AG04450 (cell line): ENCODE measurements at places on chromosomes 1 and 21.

DNA sequence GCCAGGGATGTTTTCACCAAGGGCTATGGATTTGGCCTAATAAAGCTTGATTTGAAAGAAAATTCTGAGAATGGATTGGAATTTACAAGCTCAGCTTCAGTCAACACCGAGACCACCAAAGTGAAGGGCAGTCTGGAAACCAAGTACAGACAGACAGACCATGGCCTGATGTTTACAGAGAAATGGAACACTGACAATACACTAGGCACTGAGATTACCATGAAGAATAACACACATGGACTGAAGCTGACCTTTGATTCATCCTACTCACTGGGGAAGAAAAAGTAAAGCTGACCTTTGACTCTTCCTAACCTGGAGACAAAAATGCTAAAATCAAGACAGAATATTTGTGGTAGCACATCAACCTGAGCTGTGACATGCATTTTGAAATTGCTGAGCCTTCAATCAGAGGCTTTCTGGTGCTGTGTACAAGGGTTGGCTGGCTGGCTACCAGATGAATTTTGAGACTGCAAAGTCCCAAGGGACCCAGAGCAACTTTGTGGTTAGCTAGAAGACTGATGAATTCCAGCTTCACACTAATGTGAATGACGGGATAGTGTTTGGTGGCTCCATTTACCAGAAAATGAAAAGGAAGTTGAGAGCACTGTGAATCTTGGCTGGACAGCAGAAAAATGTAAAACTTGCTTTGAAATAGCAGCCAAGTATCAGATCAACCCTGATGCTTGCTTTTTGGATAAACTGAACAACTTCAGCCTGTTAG, 190.4 kb upstream of the KCTD3 start:
- no peak for DNase-seq

GRCh38 chr1:41469706-41470105, 14.8 kb downstream of the EDN2 start:
- no peak for DNase-seq

GRCh38 chr1:46087891-46088290, 44.5 kb downstream of the PIK3R3 start:
- peak; percentile 7 for DNase-seq

DNA sequence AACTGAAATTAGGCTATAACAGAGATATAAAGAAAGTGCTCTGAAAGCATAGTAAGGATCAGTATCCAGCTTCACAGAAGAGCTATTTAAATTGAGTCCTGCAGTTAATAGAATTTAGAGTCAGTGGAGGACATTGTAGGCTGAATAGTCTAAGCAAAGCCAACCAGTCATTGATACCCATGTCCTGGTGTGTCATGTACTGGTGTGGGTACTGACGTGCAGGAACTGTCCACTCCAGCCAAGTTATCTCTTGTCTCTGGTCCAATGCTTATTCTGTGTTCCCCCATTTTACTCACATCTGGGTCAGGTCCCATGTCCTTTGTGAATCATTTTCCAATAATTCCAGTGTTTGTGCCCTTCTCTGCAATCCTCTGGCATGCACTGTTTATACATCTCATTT, 90.0 kb downstream of the MACF1 start:
- DNase-seq = no peak

- DNase-seq = no peak
Observed at GRCh38 chr1:15459771-15460707, 3.5 kb downstream of the CELA2A start.

DNA sequence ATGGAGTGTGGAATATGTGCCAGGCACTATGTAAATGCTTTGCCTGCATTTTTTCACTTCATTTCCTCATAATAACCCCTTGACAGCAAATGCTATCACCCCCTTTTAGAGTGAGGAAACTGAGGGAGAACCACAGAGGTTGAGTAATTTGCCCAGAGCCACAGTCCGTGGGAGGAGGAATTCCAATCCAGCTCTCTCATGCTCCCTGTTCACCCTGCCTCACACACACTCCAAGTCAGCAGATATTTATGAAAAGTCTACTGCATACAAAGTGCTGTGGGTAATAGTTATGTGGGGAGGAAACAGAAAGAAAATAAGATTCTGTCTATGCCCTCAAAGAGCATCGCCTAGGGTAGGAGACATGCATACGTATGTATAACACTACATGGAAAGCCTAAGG, 30.9 kb upstream of the RBM15 start:
- peak; percentile 48 for DNase-seq

- DNase-seq = no peak
Observed at GRCh38 chr1:30337324-30337620, 386.1 kb downstream of the MATN1 start.

- no peak for DNase-seq
Observed at GRCh38 chr1:20472860-20473711, 12.9 kb downstream of the CAMK2N1 start.

GRCh38 chr1:163745204-163745603, 423.4 kb downstream of the NUF2 start:
- no peak for DNase-seq

DNA sequence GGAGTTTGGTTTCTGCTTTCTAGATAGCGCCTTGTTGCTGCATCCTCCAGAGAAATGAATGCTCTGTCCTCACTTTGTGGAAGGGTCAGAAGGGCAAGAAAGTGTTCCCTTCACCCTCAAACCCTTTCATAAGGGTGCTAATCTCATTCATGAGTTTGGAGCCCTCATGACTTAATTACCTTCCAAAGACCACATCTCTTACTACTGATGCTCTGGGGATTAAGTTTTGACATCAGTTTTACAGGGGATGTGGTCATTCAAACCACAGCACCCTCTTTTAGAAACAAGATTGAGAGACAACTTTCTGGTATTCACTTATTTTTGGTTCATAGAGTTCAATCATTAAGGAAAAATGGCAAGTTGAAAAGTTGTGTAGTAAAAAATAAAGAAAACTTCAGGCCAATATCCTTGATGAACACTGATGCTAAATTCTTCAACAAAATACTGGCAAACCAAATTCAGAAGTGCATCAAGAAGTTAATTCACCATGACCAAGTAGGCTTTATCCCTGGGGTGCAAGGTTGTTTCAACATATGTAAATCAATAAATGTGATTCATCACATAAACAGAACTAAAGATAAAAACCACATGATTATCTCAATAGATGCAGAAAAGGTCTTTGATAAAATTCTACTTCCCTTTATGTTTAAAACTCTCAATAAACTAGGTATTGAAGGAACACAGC, 442.1 kb downstream of the PTBP2 start:
- no peak for DNase-seq

GRCh38 chr1:195195423-195196057, 1412.7 kb downstream of the KCNT2 start:
- DNase-seq = no peak

DNA sequence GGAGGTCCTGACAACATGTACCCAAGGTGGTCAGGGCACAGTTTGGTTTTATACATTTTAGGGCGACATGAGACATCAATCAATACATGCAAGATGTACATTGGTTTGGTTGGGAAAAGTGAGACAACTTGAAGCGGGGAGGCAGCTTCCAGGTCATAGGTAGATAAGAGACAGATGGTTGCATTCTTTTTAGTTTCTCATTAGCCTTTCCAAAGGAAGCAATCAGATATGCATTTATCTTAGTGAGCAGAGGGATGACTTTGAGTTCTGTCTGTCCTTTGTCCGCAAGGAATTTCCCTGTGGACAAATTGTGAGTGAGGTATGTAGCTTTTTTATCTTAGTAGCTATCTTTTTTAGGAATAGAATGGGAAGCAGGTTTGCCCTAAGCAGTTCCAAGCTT, 10.5 kb upstream of the RBM15 start:
- DNase-seq = no peak

DNA sequence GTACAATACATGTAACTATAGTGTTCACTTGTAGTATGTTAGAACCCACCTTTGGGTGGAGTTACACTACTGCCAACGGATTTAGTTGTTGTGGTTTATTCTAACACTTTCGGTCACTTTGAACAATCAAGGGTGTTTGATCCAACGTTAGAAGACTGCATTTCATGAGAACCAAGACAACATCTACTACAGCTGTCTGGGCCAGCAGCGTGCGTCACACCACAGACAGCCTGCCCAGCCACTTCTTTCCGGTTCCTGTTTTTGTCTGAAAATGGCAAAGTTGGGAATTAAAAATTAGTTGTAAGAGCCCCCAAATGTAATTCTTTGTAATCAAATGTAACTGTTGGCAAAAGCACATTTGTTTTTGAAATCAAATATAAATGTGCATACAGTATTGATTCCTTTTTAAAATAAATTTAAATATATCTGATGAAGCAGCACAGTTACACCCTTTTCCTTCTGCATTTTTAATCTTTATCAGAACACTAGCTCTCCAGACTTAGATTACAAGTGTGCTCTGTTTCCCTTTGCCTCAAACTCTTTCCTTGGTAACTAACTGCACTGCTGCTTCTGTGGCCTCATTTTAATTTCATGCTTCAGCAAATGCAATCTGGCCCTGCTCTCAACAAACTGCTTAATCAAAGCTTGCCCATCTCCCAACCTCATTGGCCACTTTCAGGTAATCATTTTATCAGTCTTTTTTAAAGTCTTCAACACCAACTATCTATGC, 86.6 kb upstream of the DPH5 start:
- DNase-seq = no peak

DNA sequence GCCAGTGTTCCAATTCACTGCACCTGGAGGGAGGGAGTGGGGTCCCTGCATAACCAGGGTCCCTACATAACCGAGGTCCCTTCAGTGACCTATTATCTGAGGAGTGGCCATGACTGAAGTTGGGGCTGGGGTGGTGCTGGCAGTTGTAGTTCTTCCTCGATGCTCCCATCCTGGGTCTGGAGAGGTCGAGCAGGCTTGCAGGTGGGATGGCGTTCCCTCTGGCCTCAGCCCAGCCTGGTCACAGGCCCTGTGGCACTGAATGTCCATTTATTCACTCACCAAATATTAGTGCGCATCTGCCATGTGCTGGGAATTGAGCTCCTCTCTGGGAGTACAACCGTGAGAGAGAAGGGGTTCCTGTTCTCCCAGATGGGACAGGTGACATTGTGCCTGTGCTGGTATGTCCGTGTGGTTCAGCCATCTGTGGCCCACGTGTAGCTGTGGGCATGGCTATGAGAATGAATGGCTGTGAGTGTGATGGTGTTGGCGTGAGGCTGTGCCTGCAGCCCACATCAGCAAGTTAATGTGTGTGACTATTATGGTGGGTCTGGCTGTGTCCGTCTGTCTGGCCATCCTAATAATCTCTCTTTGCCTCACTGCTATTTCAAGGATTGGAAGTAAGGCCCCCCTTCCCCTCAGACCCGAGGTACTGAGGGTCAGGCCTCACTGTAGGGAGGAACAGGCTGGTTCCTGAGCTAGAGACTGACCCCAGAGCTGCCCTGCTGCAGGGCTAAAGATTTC, 3.9 kb upstream of the SLC6A9 start:
- no peak for DNase-seq

- DNase-seq = no peak
Observed at GRCh38 chr1:119883826-119884225, 12.5 kb downstream of the ADAM30 start.

DNA sequence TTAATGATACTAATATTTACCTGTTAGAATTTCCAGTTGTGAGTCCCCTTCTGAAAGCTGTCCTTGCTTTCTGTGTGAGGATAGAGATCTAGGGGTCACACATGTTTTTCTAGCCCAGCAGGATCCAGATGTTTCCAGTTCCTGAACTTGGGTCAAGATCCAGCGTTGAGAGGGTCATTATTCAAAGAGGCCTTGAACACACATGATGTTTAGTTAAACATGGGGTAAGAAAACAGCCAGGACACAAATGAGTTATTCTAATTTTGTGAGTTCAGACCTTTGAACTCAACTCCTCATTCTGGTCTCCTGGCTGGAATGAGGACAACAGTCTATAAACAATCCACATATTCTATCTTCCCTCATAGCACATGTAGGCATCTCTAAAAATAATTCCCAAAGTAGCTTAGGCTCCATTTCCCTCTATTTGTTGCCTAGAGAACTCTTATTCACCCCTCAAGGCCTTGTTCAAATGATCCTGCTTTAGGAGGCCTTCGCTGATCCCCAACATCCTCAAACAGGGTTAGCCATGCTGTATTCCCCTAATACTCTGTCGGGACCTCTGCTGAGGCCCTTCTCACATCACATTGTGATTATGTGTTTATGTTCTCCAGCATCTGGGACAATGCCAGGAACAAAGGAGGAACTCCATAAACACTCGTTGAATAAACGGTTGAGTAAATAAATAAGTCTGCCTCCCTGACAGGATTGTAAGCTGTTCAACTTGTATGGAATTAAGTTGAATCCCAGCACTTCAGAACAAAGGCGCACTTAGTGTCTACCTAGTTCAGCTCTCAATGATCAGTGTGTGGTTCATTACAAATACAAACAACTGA, 15.0 kb upstream of the KCNN3 start:
- DNase-seq = no peak

DNA sequence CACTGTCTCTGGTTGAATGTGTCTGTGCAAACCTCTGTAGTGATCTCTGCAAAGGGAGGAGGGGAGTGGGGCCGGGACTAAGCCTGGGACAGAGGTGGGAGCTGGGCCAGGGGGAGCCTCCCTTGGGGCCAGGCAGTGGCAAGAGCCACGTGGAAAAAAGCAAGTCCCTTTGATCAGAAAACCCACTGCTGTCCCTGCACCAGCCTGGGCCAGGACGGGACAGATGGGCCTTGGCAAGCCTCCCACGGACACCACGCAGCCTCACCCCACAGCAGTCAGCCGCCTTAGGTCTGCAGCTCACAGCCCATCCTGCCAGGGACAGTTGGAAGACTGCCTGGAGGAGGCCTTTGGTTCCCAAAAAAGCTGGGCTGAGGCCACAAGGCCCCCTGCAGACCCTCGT, 11.7 kb upstream of the TRAPPC10 start:
- no peak for DNase-seq

DNA sequence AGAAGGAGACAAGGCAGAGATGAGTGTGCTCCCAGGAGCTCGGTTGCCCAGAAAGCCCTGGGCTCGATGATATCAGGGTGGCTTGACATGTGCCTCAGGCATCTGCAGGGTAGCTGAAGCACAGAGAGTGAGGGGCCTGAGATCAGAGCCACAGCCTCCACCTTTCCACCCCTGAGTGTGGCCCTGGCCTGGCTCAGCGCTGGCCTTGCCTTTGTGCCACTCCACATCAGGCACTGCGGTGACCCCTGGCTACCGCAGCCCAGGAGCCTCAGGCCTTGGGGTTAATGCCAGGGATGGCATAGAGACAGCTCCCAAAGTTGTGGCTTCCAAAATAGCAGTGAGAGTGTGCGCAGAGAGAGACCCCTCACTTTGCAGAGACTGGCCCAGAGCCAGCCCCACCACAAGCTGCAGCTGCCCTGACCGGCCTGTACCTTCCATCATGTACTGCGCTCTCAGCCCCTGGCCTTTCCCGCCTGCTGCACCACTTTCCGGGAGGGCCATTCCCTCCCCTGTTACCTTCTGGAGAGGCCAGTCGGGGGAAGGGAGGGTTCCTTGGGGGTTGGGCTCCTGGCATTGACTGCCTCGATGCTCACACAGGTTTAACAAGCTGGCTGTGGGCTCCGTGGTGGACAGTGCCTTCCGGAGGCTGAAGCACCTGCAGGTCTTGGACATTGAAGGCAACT, 19.5 kb downstream of the PODN start:
- DNase-seq = no peak

GRCh38 chr1:116262207-116262994, 110.6 kb upstream of the ATP1A1 start:
- DNase-seq = no peak

GRCh38 chr21:38976900-38977299, 171.2 kb downstream of the ETS2 start:
- DNase-seq = no peak

GRCh38 chr1:77762072-77762476, 2.4 kb upstream of the USP33 start:
- DNase-seq = peak; percentile 18
